ENCODE measurements at places on chromosomes 16 and 17.

DNA sequence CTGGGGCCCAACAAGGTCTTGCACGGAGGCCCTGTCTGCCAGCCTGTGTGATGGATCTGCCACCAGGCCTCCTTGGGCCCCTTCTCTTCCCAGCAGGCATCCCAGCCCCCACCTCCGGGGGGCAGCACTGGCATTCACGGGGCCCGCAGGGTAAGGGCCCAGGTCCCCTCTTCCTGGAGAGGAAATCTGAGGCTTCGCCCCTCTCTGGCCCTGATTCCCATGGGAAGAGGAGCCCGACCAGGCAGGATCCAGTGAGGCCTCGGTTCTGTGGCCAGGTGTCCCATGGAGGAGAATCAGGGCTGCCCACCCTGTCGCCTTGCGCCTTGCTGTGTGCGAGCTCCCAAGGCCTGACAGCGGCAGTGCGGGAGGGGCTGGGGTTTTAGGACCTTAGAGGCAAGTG lies 48.4 kb downstream of the PDPK1 start:
- no peak for DNase-seq

DNA sequence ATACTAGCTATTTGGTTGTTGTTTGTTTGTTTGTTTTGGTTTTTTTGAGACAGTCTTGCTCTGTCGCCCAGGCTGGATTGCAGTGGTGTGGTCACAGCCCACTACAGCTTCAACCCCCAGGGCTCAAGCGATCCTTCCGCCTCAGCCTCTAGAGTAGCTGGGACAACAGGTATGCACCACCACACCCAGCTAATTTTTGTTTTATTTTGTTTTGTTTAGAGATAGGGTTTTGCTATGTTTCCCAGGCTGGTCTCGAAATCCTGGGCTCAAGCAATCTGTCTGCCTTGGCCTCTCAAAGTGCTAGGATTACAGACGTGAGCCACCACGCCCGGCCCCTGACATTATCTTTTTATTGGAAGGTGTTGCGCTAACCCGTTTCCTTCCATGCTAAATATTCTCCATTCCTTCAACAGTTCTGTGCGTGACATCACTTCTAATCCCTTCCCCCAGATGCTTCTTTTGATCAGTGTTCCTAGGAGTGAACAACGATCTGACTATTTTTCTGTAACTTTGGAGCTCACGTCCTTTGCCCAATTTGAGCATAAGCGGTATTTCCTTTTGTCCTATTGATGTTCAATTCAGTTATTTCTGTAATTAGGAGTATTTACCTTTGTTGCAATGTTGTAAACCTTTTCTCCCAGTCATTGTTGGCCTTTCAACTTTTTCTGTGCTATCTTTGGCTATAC lies 30.2 kb upstream of the EMP2 start:
- DNase-seq, result no peak

- no peak for DNase-seq
Observed at GRCh38 chr16:84692451-84693214, 7.2 kb upstream of the USP10 start.

DNA sequence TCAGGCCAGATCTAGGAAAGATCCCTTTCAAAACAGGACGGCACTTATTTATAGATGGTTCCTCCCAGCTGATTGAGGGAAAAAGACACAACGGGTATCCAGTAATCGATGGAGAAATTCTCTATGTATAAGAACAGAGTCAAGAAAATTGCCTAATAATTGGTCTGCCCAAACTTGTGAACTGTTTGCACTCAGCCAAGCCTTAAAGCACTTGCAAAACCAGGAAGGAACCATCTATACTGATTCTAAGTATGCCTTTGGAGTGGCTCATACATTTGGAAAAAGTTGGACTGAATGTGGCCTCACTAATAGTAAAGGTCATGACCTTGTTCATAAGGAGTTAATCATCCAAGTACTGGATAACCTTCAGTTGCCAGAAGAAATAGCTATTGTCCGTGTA lies 5.9 kb downstream of the HPR start:
- no peak for DNase-seq

- DNase-seq, result no peak
Observed at GRCh38 chr17:57395721-57396321, 139.5 kb downstream of the MSI2 start.

GRCh38 chr16:8885674-8886592 lies 3.8 kb downstream of the LITAFD start:
- DNase-seq, result no peak

DNA sequence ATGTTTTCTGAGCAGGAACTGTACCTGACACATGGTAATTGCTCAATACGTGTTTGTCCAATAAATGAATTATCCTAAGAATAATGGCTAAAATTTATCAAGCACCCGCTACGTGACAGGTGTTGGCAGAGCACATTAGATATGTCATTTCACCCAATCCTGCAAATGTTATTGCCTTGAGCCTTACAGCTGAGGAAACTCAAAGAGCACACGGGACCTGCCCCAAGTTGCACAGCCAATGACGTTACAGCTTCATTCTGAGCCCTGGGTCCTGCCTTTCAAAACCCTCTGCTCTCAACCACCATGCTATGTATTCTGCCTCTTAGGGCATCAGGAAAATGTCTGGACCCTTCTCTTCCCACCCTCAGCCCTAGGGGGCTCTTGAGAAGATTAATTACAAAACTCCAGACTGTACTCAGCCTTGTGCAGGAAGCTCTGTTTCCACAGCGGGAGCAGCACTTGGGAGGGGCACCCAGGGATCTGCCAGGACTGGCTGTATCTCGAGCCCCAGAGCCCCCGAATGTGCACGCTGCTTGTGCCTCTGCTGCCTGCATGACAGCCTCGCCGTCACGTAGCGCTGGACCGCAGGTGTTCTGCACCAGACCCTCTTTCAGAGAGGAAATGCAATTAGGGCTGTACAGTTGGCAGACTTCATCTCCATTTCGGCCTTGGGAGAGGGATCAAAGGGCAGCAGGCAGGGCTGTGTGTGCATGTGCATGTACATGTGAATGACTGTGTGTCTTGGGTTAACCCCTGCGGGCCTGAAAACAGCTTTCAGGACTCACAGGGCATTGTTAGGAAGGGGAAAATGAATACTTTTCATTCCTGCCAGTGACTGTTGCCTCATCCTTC lies 71.6 kb downstream of the GPR139 start:
- no peak for DNase-seq

DNA sequence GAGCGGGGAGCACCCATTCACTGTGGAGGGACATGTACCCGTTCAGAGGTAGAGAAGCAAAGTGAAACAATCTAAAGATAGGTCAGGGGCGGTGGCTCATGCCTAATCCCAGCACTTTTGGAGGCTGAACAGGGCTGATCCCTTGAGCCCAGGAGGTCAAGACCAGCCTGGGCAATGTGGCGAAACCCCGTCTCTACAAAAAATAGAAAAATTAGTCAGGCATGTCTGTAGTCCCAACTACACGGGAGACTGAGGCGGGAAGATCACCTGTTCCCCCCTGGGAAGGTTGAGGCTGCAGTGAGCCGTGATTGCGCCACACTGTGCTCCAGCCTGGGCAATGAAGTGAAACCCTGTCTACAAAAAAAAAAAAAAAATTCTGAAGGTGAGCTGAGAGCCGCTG lies 21.7 kb downstream of the MYL4 start:
- DNase-seq, result no peak

GRCh38 chr16:78932355-78932943 lies 668.1 kb downstream of the MAF start:
- DNase-seq, result no peak

- no peak for DNase-seq
Observed at GRCh38 chr17:75755990-75756389, 9.0 kb downstream of the GALK1 start.

DNA sequence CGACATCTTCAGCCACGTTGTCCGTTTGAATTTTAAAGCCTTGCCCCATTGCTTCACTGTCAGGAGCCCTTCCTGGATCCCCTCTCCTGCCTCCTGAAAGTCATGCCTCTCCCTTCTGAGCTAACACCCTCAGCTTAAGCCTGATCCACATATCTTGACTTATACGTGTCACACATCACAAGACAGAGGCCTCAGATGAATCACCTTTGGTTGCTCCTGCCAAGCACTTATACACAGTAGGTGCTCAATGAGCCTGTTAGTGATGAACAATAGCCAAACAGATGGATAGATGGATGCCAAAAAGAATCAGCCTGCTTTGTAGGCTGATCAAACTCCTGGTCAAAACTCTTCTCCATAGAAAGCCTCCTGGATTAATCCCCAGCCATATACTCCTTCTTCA lies 31.8 kb downstream of the PITPNM3 start:
- no peak for DNase-seq

- no peak for DNase-seq
Observed at GRCh38 chr17:40264458-40265185, 23.1 kb upstream of the CDC6 start.

DNA sequence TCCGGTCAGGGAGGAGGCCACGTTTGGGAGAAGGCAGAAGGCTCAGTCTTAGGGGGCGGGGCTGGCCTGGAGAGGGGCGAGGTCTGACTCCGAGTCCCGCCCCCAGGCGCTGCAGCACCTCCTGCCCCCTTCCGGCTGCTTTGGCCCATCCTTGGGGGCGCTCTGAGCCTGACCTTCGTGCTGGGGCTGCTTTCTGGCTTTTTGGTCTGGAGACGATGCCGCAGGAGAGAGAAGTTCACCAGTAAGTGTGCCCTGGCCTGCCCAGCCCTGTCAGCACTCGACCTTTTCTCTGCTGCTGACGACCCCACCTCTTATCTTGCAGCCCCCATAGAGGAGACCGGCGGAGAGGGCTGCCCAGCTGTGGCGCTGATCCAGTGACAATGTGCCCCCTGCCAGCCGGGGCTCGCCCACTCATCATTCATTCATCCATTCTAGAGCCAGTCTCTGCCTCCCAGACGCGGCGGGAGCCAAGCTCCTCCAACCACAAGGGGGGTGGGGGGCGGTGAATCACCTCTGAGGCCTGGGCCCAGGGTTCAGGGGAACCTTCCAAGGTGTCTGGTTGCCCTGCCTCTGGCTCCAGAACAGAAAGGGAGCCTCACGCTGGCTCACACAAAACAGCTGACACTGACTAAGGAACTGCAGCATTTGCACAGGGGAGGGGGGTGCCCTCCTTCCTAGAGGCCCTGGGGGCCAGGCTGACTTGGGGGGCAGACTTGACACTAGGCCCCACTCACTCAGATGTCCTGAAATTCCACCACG lies 1.5 kb downstream of the TNFRSF12A start:
- DNase-seq, result peak; percentile 82

DNA sequence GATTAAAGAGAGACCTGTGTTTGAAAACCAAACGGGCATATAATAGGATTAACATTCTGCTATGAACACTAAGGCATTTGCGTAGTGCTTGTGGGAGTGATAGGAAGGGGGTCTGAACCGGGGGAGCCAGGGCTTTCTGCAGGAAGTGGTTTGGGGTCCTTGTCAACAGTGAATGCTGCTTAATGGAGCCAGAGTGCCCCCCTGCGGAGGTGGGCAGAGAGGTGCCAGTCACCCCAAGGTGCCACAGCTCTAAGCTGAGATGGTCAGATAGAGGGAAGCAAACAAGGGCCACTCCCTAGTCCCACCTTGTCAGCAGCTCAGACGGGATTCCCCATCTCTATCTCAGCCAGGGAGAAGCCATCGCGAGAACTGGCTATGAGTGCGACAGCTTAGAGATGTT lies 17.7 kb downstream of the NAA60 start:
- peak; percentile 28 for DNase-seq

DNA sequence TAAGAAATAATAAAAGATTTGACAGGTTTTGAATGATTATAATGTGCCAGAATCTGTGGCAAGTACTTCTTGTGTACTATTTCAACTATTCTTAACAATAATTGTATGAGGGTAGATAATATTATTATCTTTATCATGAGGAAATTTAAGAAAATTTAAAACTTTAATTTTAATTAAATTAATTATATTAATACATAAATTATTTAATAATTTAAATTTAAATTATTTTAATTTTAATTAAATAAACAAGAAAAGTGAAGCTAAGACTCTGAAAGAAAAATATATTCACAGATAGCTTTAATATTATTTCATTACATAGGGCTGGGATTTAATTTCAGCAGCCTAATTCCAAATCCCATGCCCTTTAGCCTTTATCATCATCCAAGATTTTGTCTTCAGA lies 31.4 kb upstream of the NETO2 start:
- no peak for DNase-seq

DNA sequence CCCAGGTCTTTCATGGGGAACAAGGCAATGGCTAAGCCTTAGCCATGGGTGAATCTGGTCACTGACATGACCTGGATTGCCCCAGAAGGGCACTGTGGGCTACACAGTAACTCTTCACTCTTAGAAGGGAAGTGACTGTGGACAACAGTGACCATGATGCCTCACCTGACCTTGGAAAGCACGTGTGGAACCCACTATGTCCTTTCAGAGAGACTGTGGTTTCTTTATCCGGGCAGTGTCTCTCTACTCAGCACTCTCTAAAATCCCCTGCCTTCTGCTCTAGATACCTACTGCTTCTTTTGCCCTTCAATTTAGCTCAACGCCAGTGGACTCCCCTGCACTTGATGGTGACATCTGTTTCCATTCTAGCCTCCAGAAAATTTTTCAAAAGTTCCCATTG lies 66.1 kb upstream of the ANKFN1 start:
- DNase-seq, result no peak

- DNase-seq, result no peak
Observed at GRCh38 chr17:82237746-82238471, 9.1 kb downstream of the SLC16A3 start.

GRCh38 chr17:35998018-35998545 lies 3.3 kb downstream of the CCL15 start:
- no peak for DNase-seq

DNA sequence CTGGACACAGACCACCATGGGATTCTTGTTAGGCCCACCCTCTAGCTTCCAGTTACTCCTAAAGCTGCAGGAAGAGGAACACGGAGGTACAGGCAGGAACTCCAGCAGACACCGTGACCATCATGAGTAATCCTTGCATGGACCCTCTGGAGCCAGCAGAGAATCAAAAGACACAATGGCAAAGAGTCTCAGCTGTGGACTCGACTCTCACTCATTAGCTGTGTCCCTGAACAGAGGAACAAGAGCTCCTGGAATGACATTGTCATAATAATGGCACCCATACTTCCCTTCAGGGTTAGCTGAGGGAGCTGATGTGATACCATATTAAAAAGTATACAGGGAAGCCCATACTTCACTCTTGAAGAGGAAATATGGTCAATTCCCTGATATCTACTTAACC lies 176.3 kb upstream of the ASIC2 start:
- no peak for DNase-seq

DNA sequence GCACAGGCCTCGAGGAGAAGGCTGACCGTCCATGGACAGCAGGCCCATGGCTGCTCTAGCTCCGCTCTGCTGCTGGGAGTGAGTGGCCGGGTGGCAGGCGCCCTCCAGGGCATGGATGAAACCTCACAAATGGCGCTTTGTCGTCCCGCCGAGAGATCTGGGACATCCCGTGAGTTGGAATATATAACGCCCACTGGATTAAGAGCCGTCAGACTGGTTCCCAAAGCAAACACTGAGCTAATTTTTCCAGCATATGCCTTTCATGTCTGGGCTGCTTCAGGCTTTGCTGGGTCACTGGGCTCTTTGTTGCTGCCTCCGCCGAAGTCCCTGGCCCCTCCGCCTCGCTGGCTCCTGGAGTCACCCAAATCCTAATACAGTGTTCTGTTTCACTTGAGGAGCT lies 266.3 kb downstream of the FOXL1 start:
- no peak for DNase-seq

GRCh38 chr16:84380405-84380804 lies 12.1 kb downstream of the ATP2C2 start:
- no peak for DNase-seq

GRCh38 chr16:89097392-89097772 lies 3.7 kb downstream of the ACSF3 start:
- DNase-seq, result no peak

Data from stimulated activated CD8-positive, alpha-beta memory T cell treated with anti-CD3 and anti-CD28 coated beads, Interleukin-7, amount 100 ng/mL, for 4 hours (primary cell).